ENCODE measurements at places on chromosomes 3 and 15.

GRCh38 chr15:45341790-45342189, 36.6 kb downstream of the GATM start:
- DNase-seq, result no peak

- no peak for DNase-seq
Observed at GRCh38 chr15:74392451-74392830, 25.0 kb upstream of the CYP11A1 start.

DNA sequence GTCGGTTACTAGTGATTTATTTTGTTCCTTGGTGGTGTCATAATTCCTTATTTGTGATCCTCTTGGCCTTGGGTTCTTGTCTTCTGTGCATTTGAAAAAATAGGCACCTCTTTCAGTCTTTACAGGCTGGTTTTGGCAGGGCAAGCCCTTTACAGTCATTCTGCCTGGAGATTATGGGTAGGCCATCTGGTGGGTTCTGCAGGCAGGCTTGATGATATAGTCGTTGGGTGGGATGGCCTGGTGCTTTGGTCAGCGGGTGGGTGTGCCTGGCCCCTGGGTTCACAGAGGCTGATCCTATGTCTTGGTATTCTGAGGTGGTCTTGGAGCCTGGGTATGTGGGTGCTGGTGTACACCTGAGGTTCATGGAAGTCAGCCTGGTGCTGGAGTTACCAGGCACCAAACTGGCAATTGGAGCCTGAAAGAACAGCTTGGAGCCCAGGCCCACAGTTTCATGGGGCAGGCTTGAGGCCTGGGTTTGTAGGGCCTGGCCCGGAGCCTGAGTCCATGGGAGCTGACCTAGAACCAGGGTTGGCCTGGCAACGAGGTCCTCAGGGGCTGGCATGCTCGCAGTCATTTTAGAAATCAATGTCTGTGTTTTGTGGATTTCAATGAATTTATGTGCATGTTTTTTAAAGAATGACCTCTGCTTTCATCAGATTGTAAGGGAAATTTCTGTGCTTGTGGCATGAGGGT, 63.3 kb downstream of the DOCK3 start:
- no peak for DNase-seq

DNA sequence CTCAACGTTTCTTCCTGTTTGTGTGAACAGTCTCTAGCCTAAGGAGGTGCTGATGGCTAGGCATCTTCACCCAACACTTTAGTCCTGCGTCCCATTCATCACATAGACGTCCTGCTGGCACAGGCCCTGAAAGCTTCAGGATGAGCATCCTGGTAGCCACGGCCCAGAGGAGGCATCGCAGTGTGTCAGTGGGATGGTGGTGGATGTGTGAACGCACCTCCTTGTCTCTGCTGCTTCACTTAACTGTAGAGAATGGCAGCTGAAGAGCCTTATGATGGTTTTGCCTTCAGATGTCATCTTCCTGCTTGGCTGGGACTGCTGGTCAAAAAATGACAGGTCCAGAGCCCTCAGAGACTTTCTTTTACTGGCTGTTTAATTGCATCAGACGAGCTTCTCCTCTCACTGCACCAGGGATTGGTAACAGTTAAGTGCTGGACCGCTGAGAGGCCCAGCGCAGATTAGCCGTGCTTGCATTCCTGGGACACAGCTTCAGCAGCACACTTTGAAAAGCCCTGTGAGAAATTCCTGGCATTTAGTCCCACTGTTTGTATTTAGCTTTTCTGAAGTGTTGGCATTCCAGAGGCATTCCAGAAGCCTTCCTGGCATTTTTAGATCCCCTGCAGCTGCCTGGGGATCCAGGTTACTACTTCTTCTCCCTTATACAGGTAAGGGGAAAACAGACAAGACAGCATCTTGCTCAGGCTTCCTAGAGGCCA, 132.4 kb upstream of the PLXNA1 start:
- DNase-seq, result no peak

- no peak for DNase-seq
Observed at GRCh38 chr3:45434996-45435395, 46.6 kb downstream of the LARS2 start.

DNA sequence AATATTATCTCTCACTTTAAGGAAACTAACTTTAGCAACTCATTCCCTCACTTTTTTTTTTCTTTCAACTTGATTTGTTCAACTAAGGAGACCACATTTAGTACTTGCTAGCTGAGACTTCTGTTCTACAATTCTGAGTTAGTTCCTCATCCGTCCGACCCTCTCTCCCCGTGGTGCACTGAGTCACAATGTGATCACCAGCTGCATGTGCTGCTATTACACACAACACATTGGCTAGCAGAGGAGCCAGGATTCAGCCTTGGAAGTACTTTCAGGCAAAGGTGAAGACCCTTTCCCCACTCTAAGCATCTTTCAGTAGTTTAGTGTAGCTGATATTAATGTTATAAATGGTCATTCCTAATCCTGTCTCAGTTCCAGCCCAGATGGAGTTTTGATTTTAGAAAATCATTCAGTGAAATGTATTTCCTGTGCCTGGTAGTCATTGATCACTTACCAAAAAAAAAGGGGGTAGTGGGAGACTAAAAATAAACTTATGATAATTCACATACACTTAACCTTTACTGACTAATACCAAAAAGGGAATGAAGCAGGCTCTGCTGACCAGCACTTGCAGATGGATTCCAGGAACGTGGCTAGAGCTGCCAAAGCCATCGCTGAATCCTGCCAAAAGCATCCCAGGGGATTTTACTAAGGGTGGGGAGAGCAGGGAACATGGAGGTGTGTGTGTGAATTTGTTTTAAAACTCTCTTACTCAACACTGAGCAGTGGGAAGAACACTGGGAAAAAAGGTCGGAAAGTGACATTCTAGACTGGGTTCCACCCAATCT, 424.8 kb downstream of the LPP start:
- no peak for DNase-seq

GRCh38 chr3:113275929-113276750, 64.8 kb downstream of the BOC start:
- peak; percentile 16 for DNase-seq

DNA sequence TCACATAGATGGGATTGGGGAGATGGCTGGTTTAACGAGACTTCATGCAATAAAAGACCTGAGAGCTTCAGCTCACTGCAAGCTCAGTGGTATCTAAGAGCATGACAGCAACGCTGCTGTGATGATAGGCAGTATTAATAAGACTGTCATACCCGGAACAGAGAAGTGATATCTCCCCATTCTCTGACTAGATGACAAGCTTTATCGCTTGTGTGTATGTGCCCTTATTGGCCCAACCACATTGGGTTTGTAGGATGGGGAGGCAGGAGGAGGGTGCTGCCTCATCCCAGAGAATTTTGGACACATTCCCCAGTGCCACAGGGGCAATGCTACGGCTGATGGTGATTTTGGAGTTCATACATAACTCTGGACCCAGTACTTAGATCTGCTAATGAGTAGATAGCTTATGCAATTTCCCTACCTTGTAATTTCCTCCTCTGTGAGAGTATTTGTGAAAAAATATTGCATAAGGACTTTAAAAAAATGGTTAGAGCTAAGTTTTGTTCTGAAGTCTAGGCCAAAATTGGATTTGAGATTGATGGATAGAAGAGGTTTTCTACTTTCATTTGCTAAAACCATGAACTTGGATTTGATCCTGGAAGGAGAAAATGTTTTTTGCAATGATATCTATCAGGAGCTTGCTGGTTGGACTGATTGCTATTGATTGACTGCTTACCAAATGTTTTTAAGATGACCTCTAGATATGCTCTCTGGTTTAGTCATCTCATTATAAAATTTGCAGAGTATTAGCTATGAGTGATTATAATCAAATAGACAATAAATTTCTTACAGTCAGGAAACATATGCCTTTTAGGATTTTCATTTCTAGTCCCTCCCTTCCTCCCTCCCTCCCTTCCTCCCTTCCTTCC, 14.0 kb upstream of the TMEM212 start:
- no peak for DNase-seq

DNA sequence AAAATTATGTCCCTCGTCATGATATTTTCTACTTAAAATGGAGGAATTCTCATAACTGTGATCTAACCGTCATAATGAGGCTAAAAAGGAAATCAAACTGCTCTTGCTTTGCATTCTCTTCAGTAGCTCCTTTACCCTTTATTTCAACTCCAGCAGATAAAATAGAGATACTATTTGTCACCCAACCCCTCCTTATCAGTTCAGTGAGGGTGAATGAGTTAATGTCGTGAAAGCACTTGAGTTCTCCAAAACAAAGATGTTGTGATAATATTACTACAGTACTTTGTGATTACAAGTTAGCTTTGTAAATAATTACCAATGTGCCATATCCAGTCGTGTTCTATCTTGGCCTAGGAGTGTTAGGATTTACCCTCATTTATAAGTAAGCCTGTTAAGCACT, 63.4 kb upstream of the ANKRD28 start:
- DNase-seq, result no peak

DNA sequence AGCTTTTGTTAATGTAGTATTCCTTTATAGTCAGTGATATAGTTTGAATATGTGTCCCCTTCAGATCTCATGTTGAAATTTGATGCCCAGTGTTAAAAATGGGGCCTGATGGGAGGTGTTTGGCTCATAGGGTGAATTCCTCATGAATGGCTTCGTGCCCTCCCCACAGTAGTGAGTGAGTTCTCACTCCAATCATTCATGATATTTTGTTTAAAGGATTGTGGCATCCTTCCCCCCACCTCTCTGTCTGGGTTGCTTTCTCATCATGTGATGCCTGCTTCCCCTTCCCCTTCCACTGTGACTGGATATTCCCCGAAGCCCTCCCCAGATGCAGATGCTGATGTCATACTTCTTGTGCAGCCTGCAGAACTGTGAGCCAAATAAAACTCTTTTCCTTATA, 649.8 kb upstream of the NR2F2 start:
- no peak for DNase-seq

DNA sequence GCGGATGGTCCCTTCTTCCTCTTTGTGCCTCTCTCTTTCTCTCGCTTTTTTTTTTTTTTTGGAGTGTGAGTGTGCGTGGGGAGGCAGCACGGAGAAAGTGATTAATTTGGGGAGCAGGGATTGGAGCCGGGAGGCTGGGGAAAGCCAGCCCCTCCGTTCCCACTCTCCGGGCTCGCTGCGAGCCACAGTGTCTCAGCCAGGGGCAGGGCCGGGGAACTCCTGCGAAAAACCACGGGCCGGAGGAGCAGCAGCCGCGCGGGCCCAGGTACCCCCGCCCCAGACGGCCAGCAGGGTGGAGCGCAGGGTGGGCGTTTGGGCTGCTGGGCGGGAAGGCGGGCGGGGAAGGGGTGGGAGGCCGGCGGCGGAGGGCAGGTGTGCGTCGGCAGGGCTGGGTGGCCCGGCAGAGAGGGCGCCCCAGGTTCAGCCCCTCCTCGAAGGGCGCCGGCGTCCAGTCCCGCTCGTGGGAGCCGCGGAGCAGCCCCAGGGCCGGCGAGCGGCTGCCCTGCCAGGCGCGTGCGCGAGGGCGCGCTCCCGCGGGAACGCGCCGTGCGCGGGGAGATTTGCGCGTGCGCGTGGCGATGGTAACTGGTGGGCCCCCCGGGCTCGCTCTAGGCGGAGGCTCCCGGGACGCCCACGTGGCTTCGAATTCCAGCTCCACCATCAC, 1.4 kb downstream of the CHL1 start:
- no peak for DNase-seq

- DNase-seq, result no peak
Observed at GRCh38 chr3:38353151-38353550, 6.6 kb downstream of the XYLB start.
